Left ventricle myocardium inferior (tissue), 1 donor: ENCODE measurements at places on chromosomes 2 and 18. TPM values are rescaled to one million over a fixed set of nuclear protein-coding genes. Genes with fewer than 3 reads are reported as not detected.

DNA sequence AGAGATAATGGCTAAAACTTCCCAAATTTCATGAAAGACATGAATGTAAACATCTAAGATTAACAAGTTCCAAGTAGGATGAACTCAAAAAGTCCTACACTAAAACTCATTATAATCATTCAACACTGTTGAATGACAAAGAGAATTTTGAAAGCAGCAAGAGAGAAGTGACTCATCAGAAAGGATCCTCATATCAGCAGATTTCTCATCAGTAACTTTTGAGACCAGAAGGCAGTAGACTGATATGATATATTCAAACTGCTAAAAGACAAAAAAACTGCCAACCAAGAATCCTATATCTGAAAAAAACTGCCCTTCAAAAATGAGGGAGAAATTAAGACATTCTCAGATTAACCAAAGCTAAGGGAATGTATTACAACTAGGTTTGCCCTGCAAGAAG lies 130.6 kb upstream of the OTX1 start:
- DNase-seq, result no peak
- peaks cover 10% of the 10 kb centered on the region for H3K4me1 ChIP-seq
- H3K27me3 ChIP-seq, result no peaks in the 10 kb centered on the region
- no peak overlapping the region for H3K4me3 ChIP-seq
- peaks cover 32% of the 10 kb centered on the region for H3K36me3 ChIP-seq

DNA sequence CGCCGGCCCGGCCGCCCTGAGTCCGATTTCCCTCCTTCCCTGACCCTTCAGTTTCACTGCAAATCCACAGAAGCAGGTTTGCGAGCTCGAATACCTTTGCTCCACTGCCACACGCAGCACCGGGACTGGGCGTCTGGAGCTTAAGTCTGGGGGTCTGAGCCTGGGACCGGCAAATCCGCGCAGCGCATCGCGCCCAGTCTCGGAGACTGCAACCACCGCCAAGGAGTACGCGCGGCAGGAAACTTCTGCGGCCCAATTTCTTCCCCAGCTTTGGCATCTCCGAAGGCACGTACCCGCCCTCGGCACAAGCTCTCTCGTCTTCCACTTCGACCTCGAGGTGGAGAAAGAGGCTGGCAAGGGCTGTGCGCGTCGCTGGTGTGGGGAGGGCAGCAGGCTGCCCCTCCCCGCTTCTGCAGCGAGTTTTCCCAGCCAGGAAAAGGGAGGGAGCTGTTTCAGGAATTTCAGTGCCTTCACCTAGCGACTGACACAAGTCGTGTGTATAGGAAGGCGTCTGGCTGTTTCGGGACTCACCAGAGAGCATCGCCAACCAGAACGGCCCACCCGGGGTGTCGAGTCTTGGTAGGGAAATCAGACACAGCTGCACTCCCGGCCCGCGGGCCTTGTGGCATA lies 4.6 kb downstream of the SIX2 start:
- H3K4me3 ChIP-seq, result peak overlapping the region; percentile 49
- H3K27ac ChIP-seq, result no peak overlapping the region
- no peaks in the 10 kb centered on the region for H3K36me3 ChIP-seq
- DNase-seq, result no peak

The SCG2 gene
- 0.19 TPM for total RNA-seq

The HOXD4 gene
- total RNA-seq, result not detected

DNA sequence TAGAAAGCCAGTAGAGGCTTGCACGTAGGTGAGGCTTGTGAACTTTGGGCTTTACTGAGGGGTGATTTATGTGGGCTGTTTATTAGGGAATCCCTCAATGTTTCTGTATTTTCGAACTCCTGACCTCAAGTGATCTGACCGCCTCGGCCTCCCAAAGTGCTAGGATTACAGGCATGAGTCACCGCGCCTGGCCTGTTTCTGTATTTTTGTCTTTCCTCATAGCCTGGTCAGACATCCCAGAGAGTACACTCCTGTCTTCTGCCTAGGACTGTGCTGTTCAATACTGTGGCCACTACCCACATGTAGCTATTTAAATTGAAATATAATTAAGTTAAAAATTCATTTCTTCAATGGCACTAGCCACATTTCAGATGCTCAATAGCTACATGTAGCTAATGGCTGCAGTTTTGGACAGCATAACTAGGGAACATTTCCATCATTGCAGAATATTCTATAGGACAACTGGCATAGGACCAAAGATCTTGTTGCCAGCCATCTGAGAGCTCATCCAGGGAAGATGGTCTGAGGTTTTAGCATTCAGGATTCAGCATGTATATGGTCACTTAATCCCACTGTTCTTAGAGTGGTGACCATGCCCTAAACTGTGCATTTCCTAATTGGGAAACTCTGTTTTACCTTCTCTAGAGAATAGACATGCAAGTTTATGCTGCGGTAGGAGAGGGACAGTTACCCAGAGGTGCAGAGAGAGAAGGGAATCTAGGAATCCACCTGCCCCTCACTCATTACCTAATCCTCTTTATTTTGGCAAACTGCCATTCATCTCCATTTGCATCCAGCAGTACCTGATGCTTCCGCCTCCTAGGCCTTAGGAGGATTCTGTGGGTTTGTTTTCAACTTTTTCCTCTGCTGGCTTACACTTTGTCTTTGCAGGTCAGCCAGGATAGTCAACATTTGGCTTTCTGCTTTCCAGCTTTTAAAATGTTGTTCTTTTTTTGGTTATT lies 64.4 kb downstream of the LCLAT1 start:
- H3K27ac ChIP-seq, result peak overlapping the region; percentile 76
- H3K4me1 ChIP-seq, result peaks cover 68% of the 10 kb centered on the region
- H3K27me3 ChIP-seq, result no peaks in the 10 kb centered on the region
- no peak overlapping the region for H3K4me3 ChIP-seq
- peak; percentile 39 for DNase-seq
- H3K36me3 ChIP-seq, result peaks cover 4% of the 10 kb centered on the region

The ECEL1 gene
- not detected for total RNA-seq

The SNORC gene
- total RNA-seq, result 1.0 TPM

The MPHOSPH10 gene
- 20.7 TPM for total RNA-seq

DNA sequence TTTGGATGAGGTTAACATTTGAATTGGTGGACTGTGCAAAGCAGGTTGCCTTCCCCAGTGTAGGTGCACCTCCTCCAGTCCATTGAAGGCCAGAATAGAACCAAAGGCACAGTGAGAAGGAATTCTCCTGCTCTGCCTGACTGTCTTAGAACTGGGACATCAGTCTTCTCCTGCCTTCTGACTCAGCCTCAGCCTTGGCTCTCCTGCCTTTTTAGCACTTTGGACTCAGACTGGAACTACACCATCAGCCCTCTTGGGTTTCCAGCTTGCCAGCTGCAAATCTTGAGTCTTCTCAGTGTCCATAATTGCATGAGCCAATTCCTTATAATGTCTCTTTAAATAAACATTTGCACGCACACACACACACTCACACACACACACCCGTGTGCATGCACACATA lies 8.0 kb upstream of the TMEM177 start:
- no peak overlapping the region for H3K4me3 ChIP-seq
- H3K27me3 ChIP-seq, result no peaks in the 10 kb centered on the region
- no peaks in the 10 kb centered on the region for H3K36me3 ChIP-seq
- H3K27ac ChIP-seq, result no peak overlapping the region

- no peak overlapping the region for H3K4me3 ChIP-seq
- no peaks in the 10 kb centered on the region for H3K36me3 ChIP-seq
- no peak for DNase-seq
- peaks cover 60% of the 10 kb centered on the region for H3K27me3 ChIP-seq
These were observed 163.1 kb downstream of the TMEM18 start for GRCh38 chr2:513981-514706.

GRCh38 chr2:214410918-214411554 lies at the start of gene VWC2L:
TSS of gene VWC2L (plus strand) at chr2:214411054. CDS start at chr2:214414194, 3,140 bp downstream.
- H3K4me3 ChIP-seq, result no peak within 1 kb of the TSS
- no peak within 1 kb of the TSS for H3K27ac ChIP-seq
- H3K4me1 ChIP-seq, result no peaks in the 10 kb centered on the region
- H3K27me3 ChIP-seq, result no peaks in the 10 kb centered on the region
- DNase-seq, result peak; percentile 68
- H3K36me3 ChIP-seq, result no peaks in the 10 kb centered on the region

DNA sequence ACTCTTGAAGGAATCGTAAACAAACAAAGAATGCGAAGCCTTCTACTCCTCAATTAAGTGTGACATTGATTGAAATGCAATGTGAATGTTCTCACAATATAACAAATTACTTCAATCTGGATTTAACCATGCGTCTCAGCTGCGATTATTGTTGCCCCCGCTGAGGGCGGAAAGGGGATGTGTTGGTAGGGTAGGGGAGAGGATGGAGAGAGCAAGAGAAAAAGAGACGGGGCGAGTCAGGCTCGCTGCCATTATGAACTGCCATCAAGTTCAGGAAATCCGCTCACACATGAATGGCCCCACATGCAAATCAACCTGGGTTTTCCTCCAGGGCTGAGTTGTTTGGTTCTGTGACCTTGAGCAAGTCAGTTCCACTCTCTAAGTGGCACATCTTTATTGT lies 129.8 kb downstream of the PXDN start:
- no peaks in the 10 kb centered on the region for H3K27me3 ChIP-seq
- DNase-seq, result no peak
- no peak overlapping the region for H3K4me3 ChIP-seq
- H3K27ac ChIP-seq, result peak overlapping the region; percentile 73

- H3K36me3 ChIP-seq, result no peaks in the 10 kb centered on the region
- DNase-seq, result no peak
- H3K4me1 ChIP-seq, result no peaks in the 10 kb centered on the region
- H3K4me3 ChIP-seq, result no peak overlapping the region
- H3K27me3 ChIP-seq, result no peaks in the 10 kb centered on the region
These were observed 190.5 kb upstream of the TWIST2 start for GRCh38 chr2:238657132-238658053.

GRCh38 chr2:95695613-95696012 lies 103.8 kb downstream of the TRIM43 start:
- H3K27me3 ChIP-seq, result peaks cover 5% of the 10 kb centered on the region
- H3K36me3 ChIP-seq, result no peaks in the 10 kb centered on the region
- DNase-seq, result peak; percentile 81
- peak overlapping the region; percentile 59 for H3K27ac ChIP-seq
- no peak overlapping the region for H3K4me3 ChIP-seq
- H3K4me1 ChIP-seq, result peaks cover 24% of the 10 kb centered on the region

The MFSD2B gene
- total RNA-seq, result 0.16 TPM

DNA sequence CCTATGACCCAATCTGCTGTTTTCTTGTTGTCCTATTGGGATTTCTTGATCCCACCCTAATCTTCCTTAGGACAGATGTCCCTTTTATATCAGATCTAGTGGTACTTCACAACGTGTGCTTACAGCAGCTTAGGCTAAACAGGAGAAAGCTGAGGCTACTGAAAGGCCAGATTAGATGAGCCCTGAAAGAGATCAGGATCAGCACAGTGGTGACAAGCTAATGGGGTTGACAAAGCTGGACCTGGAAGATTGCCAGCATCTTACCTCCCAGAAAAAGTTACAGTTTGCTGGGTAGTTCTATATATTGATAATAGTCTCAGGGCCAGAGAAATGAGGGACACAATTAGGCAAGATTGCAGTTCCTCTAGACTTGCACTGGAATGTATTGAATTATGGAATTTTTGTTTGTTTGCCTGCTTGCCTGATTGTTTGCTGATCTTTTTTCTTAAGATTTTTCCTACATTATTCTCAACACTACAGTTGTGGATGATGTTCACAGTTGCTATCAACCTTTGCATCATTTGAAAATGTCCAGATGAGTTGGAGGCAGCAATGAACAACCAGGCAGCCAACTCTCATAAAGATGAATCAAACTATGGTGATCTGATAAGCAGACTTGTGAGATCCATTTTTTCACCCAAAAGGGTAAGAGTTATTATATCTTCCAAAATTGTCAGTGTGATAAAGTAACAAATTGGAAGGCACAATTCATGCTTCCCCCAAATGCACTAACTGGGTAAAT lies 49.1 kb upstream of the PIK3C3 start:
- no peaks in the 10 kb centered on the region for H3K36me3 ChIP-seq
- no peaks in the 10 kb centered on the region for H3K4me1 ChIP-seq
- no peak overlapping the region for H3K27ac ChIP-seq
- no peaks in the 10 kb centered on the region for H3K27me3 ChIP-seq
- DNase-seq, result no peak
- H3K4me3 ChIP-seq, result no peak overlapping the region

The STARD6 gene
- not detected for total RNA-seq

The MSTN gene
- not detected for total RNA-seq

- H3K27me3 ChIP-seq, result peaks cover 16% of the 10 kb centered on the region
- no peak for DNase-seq
- H3K4me1 ChIP-seq, result no peaks in the 10 kb centered on the region
- no peaks in the 10 kb centered on the region for H3K36me3 ChIP-seq
- no peak overlapping the region for H3K4me3 ChIP-seq
These were observed 230.8 kb upstream of the RAB6C start for GRCh38 chr2:129748653-129749052.

- H3K27ac ChIP-seq, result no peak overlapping the region
- no peaks in the 10 kb centered on the region for H3K4me1 ChIP-seq
- H3K27me3 ChIP-seq, result no peaks in the 10 kb centered on the region
- no peak for DNase-seq
- H3K4me3 ChIP-seq, result no peak overlapping the region
These were observed 803.6 kb upstream of the ZEB2 start for GRCh38 chr2:145323512-145323911.

DNA sequence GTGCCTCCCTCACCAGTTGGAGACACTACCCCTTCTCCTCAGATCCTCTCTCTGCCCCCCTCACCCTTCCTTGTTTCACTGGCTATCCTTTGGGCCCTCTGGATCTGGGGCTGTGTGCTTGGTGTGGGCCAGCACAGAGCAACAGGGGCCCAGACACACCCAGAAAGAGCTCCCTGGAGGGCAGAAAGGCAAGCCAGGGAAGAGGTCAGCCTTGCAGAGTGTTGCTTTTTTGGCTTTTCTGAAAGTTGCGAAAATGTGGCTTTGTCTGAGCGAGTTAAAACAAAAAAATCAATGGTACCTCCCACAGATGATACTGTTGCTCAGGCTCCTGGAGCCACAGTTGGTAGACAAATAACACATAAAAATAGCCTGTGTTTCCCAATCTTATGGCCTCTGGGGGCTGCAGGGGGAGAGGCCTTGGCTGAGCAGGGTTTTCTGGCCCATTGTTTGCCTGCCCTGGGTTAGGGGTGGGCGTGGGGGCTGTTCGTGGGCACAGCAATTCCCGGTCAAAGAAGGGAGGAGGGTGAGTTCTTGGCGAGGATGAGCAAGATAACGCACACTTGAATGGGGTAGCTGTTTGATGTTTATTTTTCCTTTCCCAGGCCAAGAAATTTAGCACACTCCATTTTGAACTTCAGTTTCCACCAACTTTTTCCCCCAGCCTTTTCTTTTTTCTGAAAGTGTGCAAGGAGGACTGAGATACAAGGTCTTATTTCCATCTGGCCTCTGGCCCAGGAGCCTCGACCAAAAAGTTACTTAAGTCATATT lies 167.0 kb upstream of the HAAO start:
- peak; percentile 59 for DNase-seq
- no peaks in the 10 kb centered on the region for H3K36me3 ChIP-seq
- H3K4me3 ChIP-seq, result no peak overlapping the region
- peak overlapping the region; percentile 88 for H3K27ac ChIP-seq
- peaks cover 77% of the 10 kb centered on the region for H3K4me1 ChIP-seq

GRCh38 chr2:239918749-239919148 lies 106.4 kb downstream of the NDUFA10 start:
- no peak overlapping the region for H3K27ac ChIP-seq
- H3K4me1 ChIP-seq, result peaks cover 13% of the 10 kb centered on the region
- no peak for DNase-seq
- no peak overlapping the region for H3K4me3 ChIP-seq
- H3K27me3 ChIP-seq, result no peaks in the 10 kb centered on the region

The IL1RL2 gene
- total RNA-seq, result 0.30 TPM

GRCh38 chr2:233063269-233063975 lies 3.3 kb downstream of the INPP5D start:
- peaks cover 61% of the 10 kb centered on the region for H3K4me1 ChIP-seq
- DNase-seq, result no peak
- peak overlapping the region; percentile 89 for H3K27ac ChIP-seq
- H3K27me3 ChIP-seq, result no peaks in the 10 kb centered on the region
- no peaks in the 10 kb centered on the region for H3K36me3 ChIP-seq
- peak overlapping the region; percentile 69 for H3K4me3 ChIP-seq

- peak overlapping the region; percentile 75 for H3K27ac ChIP-seq
- H3K4me3 ChIP-seq, result no peak overlapping the region
- H3K36me3 ChIP-seq, result no peaks in the 10 kb centered on the region
- H3K4me1 ChIP-seq, result peaks cover 36% of the 10 kb centered on the region
These were observed 46.0 kb downstream of the ADCY3 start for GRCh38 chr2:24874035-24874434.

The SRD5A2 gene
- total RNA-seq, result not detected
